GM06990 (cell line): ENCODE measurements at places on chromosomes 1 and 21.

DNA sequence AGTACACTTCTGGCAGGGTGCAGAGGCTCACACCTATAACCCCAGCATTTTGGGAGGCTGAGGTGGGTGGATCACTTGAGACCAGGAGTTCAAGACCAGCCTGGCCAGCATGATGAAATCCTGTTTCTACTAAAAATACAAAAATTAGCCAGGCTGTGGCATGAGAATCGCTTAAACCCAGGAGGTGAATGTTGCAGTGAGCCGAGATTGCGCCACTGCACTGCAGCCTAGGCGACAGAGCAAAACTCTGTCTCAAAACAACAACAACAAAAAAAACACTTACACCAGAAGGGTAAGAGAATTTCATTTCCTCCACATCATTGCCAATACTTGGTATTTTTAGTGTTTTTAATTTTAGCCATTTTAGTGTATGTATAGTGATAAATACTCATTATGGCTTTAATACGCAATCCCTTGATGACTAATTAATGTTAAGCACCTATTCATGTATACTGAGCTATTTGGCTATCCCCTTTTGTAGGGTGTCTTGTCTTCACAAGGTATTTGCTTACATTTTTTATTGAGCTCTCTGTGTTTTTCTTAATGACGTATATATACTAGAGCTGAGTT, 77.1 kb upstream of the TNR start:
- no peak for DNase-seq

GRCh38 chr1:15525050-15526020, 1.3 kb upstream of the DNAJC16 start:
- DNase-seq, result no peak

DNA sequence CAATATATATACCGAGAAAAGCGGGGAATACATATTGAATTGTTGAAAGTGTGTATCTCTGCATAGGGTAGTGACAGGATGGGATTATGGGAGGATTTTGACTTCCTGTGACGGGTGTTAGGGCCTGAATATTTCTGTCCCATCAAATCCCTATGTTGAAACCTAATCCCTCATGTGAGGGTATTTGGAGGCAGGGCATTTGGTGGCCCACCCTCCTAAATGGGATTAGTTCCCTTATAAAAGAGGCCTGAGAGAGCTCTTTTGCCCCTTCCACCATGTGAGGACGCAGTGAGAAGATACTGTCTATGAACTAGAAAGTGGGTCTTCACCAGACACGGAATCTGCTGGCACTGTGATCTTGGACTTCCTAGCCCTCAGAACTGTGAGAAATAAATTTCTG, 137.3 kb downstream of the ZSCAN20 start:
- no peak for DNase-seq

DNA sequence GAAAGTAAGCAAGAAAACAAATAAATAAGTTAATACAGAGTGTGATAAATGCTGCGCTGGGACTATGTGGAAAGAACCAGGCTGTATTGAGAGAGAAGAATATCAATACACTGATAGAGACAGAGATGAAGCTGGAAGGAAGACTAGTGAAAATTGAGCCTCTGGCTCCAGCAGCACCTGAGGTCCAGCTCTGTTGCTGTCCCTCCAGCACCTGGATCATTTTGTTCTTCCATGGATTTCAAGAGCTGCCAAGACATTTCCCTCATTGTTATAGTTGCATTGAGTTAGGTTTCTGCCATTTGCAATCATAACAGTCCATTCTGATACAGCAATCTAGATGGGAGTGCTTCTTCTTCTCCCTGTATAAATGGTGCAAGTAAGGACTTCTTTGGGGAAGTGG, 242.7 kb upstream of the FGGY start:
- DNase-seq, result no peak

GRCh38 chr1:40344597-40344996, 27.5 kb upstream of the COL9A2 start:
- no peak for DNase-seq

GRCh38 chr1:208172423-208173145, 71.6 kb downstream of the PLXNA2 start:
- no peak for DNase-seq

DNA sequence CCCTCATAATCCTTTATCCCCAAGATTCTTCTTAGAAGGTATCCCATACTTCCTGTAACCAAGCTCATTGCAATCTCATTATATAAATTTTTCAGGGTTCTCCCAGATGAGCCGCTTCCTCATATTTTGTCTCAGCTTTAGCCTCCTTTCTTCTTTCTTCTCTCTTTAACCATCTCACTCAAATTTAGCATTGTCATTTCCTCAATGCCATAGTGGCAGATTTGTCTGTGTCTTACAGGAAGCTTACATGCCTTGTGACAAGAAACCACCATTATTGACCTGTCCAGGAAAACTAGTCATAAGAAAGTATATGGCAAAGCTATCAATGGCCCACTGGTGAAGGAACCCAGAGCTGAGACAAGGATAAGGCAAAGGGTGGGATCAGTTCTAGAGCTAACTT, 6.0 kb upstream of the FCRL2 start:
- no peak for DNase-seq

DNA sequence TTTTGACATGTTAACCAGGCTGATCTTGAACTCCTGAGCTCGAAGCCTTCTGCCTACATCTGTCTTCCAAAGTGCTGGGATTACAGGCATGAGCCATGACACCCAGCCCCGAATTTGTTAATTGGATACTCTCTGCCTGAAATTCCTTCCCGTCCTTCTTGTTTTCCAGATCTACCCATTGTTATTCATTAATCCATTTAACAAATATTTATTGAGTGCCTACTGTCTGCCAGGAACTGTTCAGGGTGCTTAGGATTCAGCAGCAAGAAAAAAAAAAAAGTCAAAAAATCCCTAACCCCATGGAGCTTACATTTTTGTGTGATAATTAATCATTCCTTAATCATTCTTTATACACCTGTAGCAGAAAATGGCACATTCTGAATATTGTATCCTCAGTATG, 206.8 kb upstream of the FOXD3 start:
- DNase-seq, result no peak

- peak; percentile 85 for DNase-seq
Observed at GRCh38 chr1:226186124-226187018, at the start of gene ACBD3. ACBD3 (minus strand) TSS chr1:226186741; CDS start chr1:226186675, 66 bp downstream.

DNA sequence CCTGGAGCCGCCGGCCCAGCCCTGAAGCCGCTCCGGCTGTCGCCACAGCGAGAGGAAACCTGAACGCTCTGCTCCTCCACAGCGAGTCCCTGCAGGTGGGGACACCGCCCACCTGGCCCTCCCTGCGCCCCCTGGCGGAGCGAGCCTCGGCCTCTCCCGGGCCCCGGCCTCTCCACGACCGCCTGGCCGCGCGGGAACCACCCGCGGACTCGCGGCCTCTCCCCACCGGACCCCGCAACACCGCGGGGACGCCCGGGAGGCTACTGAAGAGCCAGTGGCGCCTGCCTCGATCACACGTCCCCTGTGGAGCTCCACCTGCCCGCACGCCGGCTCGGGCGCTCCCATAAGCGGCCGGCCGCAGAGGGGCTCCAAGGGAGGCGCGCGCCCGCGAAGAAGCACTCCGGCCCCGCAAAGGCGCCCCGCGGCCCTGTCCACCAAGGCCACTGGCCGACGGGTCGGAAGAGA, 109.6 kb downstream of the KCNN3 start:
- peak; percentile 75 for DNase-seq

DNA sequence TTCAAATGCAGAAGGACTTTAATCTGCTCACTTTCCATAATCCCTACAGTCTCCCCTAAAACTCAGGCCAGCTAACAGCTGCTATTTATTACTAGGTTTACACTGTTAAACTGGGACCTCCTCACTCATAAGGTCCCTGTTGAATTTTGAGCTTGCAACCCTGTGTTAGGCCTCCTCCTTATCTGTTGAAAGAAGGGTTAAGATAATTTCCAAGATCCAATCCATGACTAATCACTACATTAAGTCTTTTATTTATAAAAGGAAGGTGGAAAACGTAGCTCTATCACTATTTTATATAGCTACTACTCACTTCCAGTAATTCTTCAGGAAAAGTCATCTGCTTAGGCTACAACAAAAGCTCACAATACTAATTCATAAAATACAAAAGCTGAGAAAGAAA, 79.5 kb downstream of the EVI5 start:
- no peak for DNase-seq
